Foreskin fibroblast (primary cell): ENCODE measurements at places on chromosomes 7 and 10.

DNA sequence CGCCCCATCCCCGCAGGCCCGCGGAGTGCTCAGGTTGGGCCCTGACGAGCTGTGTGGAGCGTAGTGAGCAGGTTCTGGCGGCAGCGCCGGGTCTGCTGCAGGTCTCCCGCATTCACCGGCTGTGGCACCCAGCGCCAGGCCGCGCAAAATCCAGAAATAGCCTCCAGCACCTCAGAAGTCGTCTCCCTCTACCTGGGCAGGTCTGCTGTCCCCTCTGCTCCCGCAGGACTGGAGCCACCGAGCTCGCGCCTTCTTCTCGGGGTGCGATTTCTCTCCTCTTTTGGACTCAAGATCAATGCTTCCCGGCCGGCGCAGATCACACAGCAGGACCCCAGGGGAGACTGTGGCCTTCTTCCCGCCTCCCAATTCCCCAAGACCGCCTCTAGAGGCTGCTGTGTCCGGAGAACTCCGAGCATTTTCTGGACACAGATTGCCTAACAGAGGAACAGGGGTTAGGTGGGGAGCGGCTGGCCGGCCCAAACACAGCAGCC is 8.4 kb downstream of the TLX1 start:
- DNase-seq, result no peak

DNA sequence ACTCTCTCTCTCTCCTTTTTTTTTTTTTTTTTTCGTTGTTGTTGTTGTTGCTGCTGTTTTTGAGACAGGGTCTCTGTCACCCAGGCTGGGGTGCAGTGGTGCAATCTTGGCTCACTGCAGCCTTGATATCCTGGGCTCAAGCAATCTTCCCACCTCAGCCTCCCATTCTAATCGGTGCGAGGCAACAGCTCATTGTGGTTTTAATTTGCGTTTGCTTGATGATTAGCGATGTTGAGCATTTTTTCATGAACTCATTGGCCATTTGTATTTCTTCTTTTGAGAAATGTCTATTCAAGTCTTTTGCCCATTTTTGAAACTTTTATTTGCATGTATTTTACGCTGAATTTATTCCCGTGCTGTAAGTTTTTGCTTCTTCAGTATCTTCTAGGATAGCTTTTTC is 13.3 kb upstream of the ZC3HAV1L start:
- DNase-seq, result no peak

DNA sequence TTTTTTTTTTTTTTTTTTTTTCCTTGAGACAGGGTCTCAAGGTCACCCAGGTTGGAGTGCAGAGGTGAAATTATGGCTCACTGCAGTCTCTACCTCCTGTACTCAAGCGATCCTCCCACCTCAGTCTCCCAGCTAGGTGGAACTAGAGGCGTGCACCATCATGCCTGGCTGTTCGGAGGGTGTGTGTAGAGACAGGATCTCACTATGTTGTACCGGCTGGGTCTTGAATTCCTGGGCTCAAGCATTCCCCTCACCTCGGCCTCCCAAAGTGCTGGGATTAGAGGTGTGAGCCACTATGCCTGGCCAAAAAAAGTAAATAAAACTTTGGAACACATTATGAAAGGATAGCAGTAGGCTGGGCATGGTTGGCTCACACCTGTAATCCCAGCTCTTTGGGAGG is 39.6 kb upstream of the TNPO3 start:
- DNase-seq, result no peak

GRCh38 chr7:47551668-47552440 is 30.1 kb downstream of the TNS3 start:
- peak; percentile 45 for DNase-seq

- DNase-seq, result peak; percentile 11
Observed at GRCh38 chr7:4144811-4145510, 537.1 kb upstream of the FOXK1 start.

GRCh38 chr10:131833446-131834080 is 67.2 kb upstream of the PPP2R2D start:
- no peak for DNase-seq
